ENCODE measurements at places on chromosomes 11 and 22. TPM values are rescaled to one million over a fixed set of nuclear protein-coding genes. Genes with fewer than 3 reads are reported as not detected.

Gene KDM4D
- 0.63 TPM for polyA plus RNA-seq

Gene BRSK2
- polyA plus RNA-seq, result 0.56 TPM

Gene SELENOH
- polyA plus RNA-seq, result 155 TPM

Gene GAL3ST3
- polyA plus RNA-seq, result not detected

Gene IL17REL
- polyA plus RNA-seq, result 0.19 TPM

Gene CRY2
- polyA plus RNA-seq, result 16.2 TPM

Gene SYT12
- 0.12 TPM for polyA plus RNA-seq

Gene FOLH1
- 0.50 TPM for polyA plus RNA-seq

Gene SYCE3
- polyA plus RNA-seq, result 1.7 TPM

DNA sequence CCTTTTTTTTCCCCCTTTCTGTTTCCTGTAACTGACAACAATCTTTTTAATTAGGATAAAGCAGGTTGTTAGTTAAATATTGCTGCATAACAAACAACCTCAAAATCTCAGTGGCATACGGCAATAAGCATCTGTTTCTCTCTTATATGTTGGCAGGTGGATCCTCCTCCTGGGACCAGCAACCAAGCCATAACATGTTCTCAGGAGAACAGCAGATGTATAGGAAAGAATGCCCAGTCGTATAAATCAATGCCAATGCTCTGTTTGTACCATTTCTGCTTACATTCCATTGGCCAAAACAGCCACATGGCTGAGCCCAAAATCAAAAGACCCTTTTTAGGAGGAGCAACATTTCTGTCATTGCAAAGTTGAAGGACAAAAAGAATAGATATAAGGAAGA lies 445.7 kb downstream of the AASDHPPT start:
- H3K36me3 ChIP-seq, result no peaks in the 10 kb centered on the region
- H3K27ac ChIP-seq, result no peak overlapping the region
- H3K4me3 ChIP-seq, result no peak overlapping the region
- H3K4me1 ChIP-seq, result no peaks in the 10 kb centered on the region

DNA sequence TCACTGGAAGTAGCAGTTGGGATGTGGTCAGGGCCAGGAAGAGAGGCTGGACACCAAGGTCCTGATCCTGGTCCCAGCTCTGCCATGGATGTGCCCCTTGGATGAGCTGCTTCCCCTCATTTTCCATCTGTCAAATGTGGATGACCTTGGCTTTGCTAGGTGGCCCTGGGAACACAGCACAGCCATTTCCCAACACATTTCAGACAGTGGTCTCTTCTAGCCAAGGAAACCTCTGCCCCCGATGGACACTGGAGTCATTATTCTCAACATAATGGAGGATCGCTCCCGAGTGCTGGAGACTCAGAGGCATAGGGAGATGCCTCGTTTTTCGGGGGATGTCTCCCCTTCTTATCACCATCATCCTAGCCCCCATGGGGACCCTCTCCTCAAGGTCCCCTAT lies 13.6 kb upstream of the MPPED1 start:
- no peak for DNase-seq
- H3K36me3 ChIP-seq, result no peaks in the 10 kb centered on the region
- no peaks in the 10 kb centered on the region for H3K4me1 ChIP-seq
- H3K27me3 ChIP-seq, result no peaks in the 10 kb centered on the region

DNA sequence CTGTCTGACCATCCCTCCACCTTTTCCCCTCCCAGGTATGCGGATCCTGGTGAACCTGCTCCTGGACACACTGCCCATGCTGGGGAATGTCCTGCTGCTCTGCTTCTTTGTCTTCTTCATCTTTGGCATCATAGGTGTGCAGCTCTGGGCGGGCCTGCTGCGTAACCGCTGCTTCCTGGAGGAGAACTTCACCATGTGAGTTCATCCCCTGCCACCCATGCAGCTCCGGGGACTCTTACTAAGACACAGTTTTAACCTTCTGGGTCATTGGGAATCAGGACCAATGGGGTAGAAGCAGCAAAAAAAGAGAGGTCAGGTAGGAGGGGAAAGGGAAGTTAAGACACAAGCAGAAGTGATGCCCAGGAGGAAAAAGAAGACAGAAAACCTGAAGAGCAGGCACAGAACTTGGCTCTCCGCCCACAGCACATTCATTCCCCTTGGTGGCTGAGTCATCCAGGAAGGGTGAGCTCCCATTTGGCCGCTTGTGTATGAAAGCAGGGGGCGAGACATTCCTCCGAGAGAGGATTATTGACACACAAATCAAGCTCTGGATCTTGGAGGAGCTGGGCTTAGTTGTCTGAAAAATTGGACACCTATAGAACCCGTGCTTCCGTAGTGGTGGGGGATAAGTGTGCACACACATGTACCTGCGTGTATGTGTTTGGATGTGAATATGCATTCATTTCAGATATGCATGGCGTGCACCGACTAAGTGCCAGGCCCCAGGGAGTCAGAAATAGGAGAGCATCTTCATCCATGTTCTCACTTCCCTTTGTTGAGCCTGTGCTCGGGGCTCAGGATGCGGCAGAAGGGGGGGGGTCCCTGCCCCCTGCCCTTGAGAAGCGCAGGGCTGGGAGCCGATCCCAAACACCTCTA lies 64.2 kb downstream of the CACNA1I start:
- H3K4me1 ChIP-seq, result no peaks in the 10 kb centered on the region
- no peaks in the 10 kb centered on the region for H3K36me3 ChIP-seq
- no peaks in the 10 kb centered on the region for H3K27me3 ChIP-seq
- no peak overlapping the region for H3K4me3 ChIP-seq
- no peak for DNase-seq

GRCh38 chr11:101199416-101199815 lies 69.8 kb upstream of the PGR start:
- H3K27ac ChIP-seq, result no peak overlapping the region
- H3K36me3 ChIP-seq, result no peaks in the 10 kb centered on the region
- no peak overlapping the region for H3K4me3 ChIP-seq

DNA sequence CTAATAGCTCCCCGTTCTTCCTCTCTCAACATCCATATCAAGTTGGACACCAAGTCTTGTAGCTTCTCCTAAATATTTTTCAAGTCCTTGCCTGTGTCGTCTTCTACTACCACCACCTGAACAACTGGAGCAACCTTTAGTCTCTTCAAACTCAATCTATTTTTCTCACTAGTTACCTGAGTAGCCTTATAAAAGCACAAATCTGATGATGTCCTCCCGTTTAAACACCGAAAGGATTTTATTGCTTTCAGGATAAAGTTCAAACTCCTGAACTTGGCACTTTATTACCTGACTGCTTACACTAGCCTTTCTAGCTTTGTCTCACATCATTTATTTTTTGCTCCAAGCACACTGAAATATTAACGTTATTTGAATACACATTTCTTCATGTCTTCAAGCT lies 1.3 kb upstream of the PAK1 start:
- no peak overlapping the region for H3K4me3 ChIP-seq
- no peaks in the 10 kb centered on the region for H3K27me3 ChIP-seq
- no peaks in the 10 kb centered on the region for H3K4me1 ChIP-seq
- H3K27ac ChIP-seq, result no peak overlapping the region
- no peaks in the 10 kb centered on the region for H3K36me3 ChIP-seq

- no peak overlapping the region for H3K4me3 ChIP-seq
- H3K27ac ChIP-seq, result no peak overlapping the region
- H3K36me3 ChIP-seq, result peaks cover 7% of the 10 kb centered on the region
- H3K4me1 ChIP-seq, result no peaks in the 10 kb centered on the region
Observed at GRCh38 chr11:122178795-122179194, 62.8 kb upstream of the BLID start.

- H3K4me3 ChIP-seq, result no peak overlapping the region
- no peaks in the 10 kb centered on the region for H3K4me1 ChIP-seq
- no peak overlapping the region for H3K27ac ChIP-seq
Observed at GRCh38 chr11:83827940-83828554, 541.9 kb upstream of the CCDC90B start.

DNA sequence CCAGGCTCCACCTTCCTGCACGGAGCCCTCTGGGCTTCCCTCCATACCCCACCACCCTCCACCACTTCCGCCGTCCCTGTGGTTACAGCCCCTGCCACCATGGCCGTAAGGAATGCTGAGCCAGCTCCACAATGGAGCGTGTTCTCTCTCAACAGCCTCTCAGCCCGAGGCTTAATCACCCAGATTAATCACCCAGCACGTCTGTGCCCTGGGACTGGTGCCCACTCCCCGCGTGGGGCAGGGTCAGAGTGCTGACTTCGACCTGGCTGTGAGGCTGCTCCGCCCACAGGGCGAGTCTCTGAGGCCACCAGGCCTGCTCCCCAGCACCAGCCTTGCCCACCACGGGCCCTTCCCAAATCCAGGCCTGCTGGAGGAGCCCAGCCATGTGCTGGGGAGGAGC lies 4.0 kb upstream of the TH start:
- H3K4me1 ChIP-seq, result no peaks in the 10 kb centered on the region
- no peak overlapping the region for H3K27ac ChIP-seq
- no peak for DNase-seq
- no peaks in the 10 kb centered on the region for H3K36me3 ChIP-seq
- no peaks in the 10 kb centered on the region for H3K27me3 ChIP-seq
- no peak overlapping the region for H3K4me3 ChIP-seq

- no peak overlapping the region for H3K4me3 ChIP-seq
- no peaks in the 10 kb centered on the region for H3K27me3 ChIP-seq
- no peak for DNase-seq
- H3K27ac ChIP-seq, result no peak overlapping the region
- H3K36me3 ChIP-seq, result peaks cover 9% of the 10 kb centered on the region
- no peaks in the 10 kb centered on the region for H3K4me1 ChIP-seq
Observed at GRCh38 chr11:65398362-65398910, 12.0 kb downstream of the FRMD8 start.

GRCh38 chr22:23149743-23150238 lies 4.5 kb downstream of the RAB36 start:
- no peaks in the 10 kb centered on the region for H3K36me3 ChIP-seq
- no peak for DNase-seq
- no peak overlapping the region for H3K4me3 ChIP-seq
- H3K27ac ChIP-seq, result no peak overlapping the region

DNA sequence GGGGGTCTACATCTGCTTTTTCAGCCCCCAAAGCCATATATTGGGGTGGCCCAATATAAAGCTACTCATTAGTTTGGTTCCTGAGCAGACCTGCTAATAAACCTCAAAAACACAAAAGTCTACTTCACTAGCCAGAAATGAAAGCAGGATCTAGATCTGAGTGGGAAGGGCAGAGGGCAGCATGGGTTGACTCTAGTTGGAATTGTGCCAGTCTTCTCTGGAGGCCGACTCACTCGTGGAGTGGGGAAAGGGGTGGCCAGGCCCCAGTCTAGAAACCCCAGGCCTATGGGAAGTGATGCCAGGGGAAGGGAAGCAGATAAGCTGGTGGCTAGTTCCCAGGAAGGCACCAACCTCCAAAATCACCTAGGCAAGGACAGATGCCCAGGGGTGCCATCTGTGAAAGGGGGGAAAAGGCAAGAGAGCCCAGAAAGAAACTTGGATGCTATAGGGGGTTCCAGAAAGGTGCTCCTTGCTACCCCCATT lies 5.3 kb downstream of the PATZ1 start:
- H3K27me3 ChIP-seq, result no peaks in the 10 kb centered on the region
- peaks cover 4% of the 10 kb centered on the region for H3K4me1 ChIP-seq
- no peak for DNase-seq
- H3K4me3 ChIP-seq, result no peak overlapping the region
- peaks cover 50% of the 10 kb centered on the region for H3K36me3 ChIP-seq
- H3K27ac ChIP-seq, result no peak overlapping the region

DNA sequence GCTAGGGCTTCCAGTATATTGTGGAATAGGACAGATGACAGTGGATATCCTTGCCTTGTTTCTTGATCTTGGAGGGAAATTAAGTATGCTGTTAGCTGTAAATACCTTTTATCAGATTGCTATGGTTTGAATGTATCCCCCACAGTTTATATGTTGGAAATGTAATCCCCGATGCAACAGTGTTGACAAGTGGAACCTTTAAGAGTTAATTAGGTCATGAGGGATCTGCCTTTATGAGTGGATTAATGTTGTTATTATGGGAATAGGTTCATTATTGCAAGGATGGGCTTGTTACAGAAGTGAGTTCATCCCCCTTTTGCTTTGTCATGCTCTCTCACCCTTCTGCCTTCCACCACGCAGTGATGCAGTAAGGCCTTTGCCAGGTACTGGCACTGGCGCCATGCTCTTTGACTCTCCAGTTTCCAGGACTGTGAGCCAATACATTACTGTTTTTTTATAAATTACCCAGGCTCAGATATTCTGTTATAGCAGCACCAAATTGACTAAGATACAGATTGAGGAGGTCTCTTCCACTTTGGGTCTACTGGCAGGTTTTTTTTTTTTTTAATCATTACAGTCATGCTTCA lies 16.4 kb downstream of the CABIN1 start:
- H3K27ac ChIP-seq, result no peak overlapping the region
- no peaks in the 10 kb centered on the region for H3K27me3 ChIP-seq
- H3K4me3 ChIP-seq, result no peak overlapping the region
- no peak for DNase-seq
- no peaks in the 10 kb centered on the region for H3K36me3 ChIP-seq

DNA sequence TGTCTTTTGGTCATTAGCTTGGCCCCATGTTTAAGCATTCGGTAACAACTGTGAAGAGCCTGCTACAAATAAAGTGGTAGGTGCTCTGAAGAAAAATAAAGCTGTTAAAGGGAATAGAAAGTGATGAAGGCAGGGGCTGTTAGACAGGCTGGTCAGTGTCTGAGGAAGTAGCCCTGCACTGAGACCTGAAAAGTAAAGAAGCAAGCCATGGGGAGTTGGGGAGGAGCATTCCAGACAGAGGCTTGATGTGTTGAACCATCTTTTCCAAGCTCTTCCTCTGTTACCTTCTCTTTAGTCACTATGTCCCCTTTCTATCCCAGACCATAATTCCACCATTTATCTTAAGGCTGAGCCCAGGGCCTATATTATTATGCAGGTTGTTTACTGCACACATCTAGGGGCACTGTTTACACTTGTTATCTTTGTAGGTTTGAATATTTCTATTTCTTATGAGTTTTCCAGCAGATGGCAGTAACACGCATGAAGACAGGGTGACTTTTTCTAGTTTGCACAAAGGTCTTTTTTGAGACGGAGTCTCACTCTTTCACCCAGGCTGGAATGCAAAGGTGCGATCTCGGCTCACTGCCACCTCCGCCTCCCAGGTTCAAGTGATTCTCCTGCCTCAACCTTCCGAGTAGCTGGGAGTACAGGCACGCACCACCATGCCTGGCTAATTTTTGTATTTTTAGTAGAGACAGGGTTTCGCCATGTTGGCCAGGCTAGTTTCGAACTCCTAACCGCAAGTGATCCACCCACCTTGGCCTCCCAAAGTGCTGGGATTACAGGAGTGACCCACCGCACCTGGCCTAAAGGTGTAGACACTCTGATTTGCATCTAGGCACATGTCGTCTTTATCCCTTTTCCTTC lies 23.0 kb downstream of the ZFTA start:
- no peaks in the 10 kb centered on the region for H3K4me1 ChIP-seq
- H3K36me3 ChIP-seq, result no peaks in the 10 kb centered on the region
- no peak overlapping the region for H3K4me3 ChIP-seq

- no peaks in the 10 kb centered on the region for H3K27me3 ChIP-seq
- no peak for DNase-seq
- no peak overlapping the region for H3K27ac ChIP-seq
- no peak overlapping the region for H3K4me3 ChIP-seq
- peaks cover 3% of the 10 kb centered on the region for H3K36me3 ChIP-seq
- H3K4me1 ChIP-seq, result no peaks in the 10 kb centered on the region
Observed at GRCh38 chr11:77375107-77375506, 73.6 kb upstream of the GDPD4 start.

All from lung (tissue), 17 donors.